ENCODE measurements at places on chromosomes 16 and 17.

- no peak for DNase-seq
These were observed 344 bp upstream of the SEPTIN12 start for GRCh38 chr16:4788489-4788889.

GRCh38 chr17:36197387-36197703 lies 787 bp upstream of the CCL3L1 start:
- DNase-seq, result no peak

DNA sequence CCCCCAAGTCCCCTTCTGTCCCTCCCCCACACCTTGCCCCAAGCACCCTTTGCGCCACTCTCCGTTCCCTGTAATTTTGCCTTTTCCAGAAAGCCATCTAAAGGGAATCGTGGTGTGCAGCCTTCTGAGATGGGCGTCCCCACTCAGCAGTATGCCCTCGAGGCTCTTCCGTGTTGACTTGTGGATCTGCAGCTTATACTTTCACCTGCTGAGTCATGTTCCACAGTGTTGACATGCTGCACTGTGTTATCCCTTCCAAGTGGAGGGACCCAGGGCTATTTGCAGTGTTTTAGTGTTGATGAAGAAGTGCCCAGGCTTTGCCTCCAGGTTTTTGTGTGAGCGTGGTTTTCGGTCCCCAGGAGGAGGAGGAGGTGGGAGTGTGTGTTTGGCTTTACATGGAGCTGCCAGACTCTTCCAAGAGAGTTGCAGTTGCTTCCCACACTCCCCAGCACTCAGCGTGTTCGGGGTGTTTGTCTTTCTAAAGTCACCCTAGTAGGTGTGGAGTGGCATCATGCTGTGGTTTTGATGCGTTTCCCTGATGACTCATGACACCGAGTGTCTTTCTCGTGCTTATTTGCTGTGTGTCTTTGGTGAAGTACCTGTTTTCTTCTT lies 32.1 kb upstream of the JPT2 start:
- no peak for DNase-seq

GRCh38 chr17:29124135-29124924 lies 55.9 kb downstream of the MYO18A start:
- no peak for DNase-seq

- DNase-seq, result no peak
These were observed 40.1 kb downstream of the ZNF267 start for GRCh38 chr16:31913668-31914067.

DNA sequence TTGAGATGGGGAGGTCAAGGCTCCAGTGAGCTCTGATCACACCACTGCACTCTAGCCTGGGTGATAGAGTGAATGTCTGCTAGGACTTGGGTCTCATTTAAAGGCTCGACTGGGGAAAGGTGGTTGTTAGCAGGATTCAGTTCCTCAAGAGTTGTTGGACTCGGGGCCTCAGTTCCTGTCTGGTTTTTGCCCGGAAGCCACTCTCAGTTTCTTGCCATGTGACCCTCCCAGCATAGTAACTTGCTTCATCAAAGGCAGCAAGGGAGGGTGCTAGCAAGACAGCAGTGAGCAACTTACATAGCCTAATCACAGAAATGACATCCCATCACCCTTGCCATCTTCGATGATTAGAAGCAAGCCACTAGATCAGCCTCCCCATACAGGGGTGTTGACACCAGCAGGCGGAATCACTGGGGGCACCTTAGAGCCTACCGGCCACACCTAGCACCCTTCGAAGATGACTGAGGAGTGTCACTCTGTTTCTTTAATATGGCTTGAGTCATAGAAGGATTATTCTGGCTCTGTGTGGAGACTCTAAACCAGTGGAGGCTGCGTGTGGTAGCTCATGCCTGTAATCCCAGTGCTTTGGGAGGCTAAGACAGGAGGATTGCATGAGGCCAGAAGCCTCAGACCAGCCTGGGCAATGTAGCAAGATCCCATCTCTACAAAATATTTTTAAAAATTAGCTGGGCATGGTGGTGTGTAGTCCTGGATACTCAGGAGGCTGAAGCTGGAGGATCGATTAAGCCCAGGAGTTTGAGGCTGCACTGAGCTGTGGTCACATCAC lies 13.2 kb upstream of the SCNN1B start:
- DNase-seq, result no peak

- DNase-seq, result no peak
These were observed 6.0 kb downstream of the SLFN14 start for GRCh38 chr17:35554668-35555067.

GRCh38 chr16:66459878-66460277 lies 32.8 kb downstream of the BEAN1 start:
- no peak for DNase-seq

DNA sequence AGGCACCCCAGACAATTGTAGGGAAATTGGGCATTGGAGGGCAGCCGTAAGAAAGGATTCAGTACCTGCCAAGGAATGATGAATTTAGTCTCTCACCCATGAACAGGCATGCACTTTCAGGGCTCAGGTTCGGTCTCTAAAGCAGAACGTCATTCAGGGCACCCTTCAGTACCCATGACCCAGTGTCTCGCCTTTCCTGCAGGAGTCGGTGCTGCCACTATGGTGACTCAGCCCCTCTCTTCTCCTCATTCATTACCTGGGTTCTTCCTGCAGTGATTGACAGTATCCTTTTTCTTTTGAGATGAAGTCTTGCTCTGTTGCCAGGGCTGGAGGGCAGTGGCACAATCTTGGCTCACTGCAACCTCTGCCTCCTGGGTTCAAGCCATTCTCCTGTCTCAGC lies 8.4 kb downstream of the SOST start:
- no peak for DNase-seq

- DNase-seq, result no peak
These were observed 2.0 kb downstream of the RRAD start for GRCh38 chr16:66923247-66923731.

GRCh38 chr16:68939692-68940320 lies 96.5 kb downstream of the TANGO6 start:
- no peak for DNase-seq

DNA sequence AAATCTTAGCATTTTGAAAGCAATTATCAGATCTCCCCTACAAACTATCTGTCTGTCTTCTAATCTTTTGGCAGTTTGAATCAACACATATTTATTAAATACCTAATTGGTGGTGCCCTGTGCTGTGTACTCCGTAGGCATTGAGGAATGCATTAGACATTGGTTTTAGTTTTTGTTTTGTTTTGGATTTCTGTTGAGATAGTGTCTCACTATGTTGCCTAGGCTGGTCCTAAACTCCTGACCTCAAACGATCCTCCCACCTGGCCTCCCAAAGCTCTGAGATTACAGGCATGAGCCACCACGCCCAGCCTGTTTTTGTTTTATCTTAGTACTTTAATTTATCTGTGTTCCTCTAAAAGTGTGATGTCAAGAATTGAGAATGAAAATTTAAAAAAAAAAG lies 124.8 kb upstream of the RBL2 start:
- DNase-seq, result no peak

DNA sequence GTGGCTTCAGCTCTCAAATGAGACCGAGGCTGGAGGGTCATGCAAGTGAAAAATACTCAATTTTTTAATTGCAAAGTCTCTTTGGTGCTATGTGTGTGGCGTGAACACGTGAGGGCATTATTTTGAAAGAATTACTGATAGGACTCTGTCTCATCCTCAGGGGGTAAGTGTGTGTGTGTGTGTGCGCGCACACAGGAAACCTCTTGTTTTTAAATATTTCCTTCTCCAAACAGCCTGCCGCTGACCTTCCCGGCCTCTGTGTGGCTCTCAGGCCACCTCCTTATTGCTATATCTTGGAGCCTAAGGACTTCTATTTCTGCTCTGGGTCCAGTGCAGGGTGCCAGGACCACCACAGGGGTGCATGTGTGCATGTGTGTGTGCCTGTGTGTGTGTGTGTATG lies 99.7 kb downstream of the CMIP start:
- no peak for DNase-seq

- DNase-seq, result no peak
These were observed 23.3 kb upstream of the NGFR start for GRCh38 chr17:49471769-49472168.

DNA sequence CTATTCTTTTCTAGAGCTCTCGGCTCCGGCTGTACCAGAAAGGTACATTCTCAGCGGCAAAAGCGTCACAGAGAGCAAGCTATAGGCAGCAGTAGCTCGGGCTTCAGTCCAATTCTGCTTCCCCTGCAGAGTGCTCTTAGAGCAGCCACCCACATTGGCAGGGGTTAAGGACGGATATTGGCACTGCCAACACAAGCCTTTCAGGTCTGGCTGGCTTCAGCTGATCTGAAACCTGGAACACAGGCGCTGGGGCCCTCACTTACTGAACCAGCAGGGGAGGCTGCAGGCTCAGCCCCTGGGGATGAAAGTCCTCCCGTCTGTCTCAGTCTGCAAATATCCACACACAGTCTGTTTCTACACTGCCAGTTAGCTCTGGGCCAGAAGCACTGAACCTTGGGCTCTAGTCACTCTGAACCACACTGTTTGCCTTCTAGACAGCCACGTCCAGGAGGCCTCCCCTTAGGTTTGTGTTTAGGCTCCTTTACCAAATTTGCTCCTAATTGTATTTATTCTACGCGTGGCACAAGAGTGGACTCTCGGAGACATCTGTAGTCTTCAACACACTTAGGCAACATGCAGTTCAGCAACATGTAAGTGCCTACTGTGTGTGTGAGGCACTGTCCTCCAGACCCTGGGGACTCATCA lies 40.1 kb downstream of the HIC1 start:
- DNase-seq, result peak; percentile 50

DNA sequence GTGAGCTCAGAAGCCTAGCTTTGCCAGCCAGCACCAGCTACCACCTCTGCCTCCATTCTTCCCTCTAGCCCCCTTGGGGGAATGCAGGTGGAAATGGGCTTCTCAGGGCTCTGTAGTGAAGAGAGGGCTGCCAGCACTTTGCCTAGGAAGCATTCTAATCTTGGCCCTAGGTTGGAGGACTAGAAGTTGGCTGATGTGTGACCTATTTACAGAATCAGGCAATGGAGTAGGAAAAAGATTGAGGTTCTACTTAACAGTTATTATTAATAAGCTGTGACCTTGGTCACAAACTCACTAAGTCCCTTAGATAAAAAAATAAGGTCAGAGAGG lies 19.9 kb downstream of the DHX38 start:
- DNase-seq, result no peak

DNA sequence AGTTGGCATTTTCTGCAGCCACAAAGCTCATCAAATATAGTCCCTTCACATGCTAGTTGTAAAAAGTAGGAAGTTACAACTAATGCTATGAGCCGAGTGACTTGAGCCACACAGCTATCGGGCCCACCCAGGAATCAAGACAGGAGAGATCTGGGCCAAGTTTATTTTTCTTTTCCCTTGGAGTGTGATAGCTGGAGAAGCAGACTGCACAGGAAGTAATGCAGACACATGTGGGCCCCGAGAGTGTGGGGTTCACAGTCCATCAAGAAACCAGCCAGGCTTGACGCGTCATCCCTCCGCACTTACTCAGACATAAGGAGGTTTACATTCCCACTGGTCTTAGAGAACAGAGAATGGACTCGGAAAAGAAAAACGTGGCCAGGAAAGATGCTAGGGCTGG lies 403.1 kb upstream of the CDH11 start:
- DNase-seq, result no peak

DNA sequence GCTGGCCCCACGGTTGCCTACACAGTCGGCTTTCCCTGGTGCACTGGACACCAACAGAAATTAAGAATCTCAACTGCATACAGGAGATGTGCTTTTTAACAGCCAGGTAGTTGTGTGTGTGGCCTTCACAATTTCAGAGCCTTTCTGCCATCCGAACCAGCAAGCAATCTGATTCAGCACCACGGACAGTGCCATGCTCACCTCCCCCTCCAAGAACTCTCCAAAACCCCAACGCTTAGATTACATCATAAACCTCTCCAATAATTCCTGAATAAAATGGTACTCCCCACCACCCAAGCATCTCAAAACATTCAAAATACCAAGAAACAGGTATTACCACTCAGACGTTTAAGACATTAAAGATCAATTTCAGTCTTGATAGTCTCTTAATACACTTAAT lies 31.8 kb downstream of the USP7 start:
- no peak for DNase-seq

GRCh38 chr16:29686740-29687332 lies 7.9 kb downstream of the QPRT start:
- no peak for DNase-seq

GRCh38 chr17:81854974-81855774 lies 5.2 kb downstream of the P4HB start:
- DNase-seq, result no peak

DNA sequence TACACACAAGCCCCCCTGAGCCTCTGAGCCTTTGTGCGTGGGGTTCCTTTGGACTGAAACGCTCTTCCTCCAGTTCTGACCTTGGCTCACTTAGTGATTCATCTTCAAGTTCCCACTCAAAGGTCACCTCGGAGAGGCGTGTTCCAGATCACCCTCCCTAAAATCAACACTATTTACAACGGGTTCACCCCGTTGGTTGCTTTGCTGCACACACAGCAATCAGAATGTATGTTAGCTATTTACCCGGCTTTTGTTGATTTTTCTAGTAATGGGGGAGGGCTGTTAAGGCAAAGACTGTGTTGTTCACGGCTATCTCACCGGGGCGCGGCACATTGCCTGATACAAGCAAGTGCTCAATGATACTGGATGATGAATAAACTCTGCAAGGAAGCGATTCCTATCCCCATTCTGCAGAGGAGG lies 977 bp downstream of the NAGPA start:
- no peak for DNase-seq

- no peak for DNase-seq
These were observed 8.1 kb upstream of the DCAF7 start for GRCh38 chr17:63542218-63542545.

- DNase-seq, result no peak
These were observed 28.4 kb upstream of the NAGLU start for GRCh38 chr17:42507671-42508070.

DNA sequence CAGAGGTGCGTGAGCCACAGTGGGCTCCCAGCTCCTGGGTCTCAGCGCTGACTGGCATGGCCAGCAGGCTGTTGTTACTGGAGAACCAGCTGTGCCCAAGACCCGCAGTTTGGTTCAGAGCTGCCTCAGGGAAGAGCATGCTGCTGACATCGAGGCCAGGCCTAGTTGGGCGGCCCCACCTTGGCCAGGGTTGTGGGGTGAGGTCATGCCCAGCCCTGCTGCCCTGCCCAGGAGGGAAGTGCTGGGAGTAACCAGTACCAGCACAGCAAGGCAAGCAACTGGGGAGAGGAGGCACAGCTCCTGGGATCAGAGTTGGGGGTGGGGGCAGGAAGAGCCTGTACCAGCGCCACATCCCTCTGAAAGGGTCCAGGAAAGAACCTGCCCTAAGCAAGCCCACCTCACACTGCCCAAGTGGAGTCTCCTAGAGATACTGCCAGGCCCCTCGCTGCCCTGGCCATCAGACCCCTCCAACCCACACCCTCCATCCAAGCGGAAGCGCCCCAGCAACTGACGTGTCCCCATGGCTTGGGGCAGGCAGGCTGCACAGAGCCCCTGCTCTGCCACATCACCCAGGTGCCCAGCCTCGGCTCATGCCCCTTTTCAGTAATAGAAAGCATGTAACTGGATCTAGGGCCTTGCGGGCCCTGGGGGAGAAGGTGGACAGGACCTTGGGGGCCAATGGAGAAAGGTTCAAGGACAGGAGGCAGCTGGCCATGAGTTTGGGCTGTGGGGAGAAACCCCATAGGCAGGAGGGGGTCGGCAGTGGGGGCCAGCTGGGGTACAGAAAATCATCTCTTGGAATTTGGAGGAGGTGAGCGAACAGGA lies 990 bp downstream of the DOK4 start:
- no peak for DNase-seq
